Amygdala (tissue), 56 donors: ENCODE measurements at places on chromosomes 1 and 21.

- no peak for DNase-seq
These were observed 10.3 kb upstream of the CFAP126 start for GRCh38 chr1:161378014-161378413.

GRCh38 chr1:232471250-232471649, 158.7 kb downstream of the SIPA1L2 start:
- no peak for DNase-seq

DNA sequence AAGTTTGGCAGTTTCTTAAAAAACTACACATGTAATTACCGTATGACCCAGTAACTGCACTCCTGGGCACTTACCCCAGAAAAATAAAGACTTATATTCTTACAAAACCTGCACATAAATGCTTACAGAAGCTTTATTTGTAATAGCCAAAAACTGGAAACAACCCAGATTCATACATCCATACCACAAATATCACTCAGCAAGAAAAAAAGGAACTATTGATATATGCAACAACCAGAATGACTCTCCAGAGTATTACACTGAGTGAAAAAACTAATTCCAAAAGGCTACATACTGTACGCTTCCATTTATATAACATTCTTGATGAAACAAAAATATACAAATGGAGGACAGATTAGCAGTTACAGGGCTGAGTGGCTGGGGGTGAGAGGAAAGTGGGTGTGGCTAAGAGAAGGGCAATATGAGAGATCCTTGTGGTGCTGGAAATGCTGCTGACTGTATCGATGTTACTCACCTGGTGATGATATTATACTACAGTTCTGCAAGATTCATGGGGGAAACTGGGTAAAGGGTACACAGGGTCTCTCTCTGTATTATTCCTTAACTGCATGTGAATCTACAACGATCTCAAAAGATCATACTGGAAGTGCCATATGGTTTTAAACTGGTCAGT, 96.0 kb upstream of the GNG4 start:
- DNase-seq: no peak

DNA sequence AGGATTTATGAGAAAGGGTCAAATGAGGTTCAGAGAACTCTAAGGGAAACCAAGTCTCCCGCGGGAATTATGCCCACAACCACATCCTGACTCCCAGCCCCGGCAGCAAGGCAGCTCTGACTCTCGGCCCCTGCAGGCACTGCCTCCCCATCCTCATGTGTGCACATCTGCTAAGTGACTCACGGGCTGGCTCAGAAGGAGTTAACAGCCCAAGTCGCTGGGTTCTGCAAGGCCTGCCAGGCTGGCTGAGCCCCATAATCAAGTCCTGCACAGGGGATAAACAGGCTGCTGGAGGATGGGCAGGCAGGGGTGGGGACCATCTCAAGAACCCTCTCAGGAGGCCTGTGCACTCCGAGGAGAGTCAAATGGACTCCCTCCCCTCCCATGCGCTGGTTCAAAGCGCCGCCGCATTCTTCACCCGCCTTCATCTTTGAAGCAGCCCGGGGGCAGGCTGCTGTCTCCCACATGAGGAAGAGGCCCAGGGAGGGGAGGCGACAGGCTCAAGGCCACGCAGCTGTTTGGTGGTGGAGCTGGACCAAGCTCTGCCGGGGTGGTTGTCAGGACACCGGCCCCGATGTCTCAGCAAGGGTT, 344.3 kb downstream of the MATN1 start:
- DNase-seq: no peak

GRCh38 chr1:154404984-154405746, at the start of gene IL6R:
Gene IL6R (plus strand): TSS chr1:154405343. CDS start chr1:154405630, 287 bp downstream.
- peak; percentile 68 for DNase-seq

GRCh38 chr1:218939095-218939494, 234.6 kb upstream of the LYPLAL1 start:
- no peak for DNase-seq

GRCh38 chr1:72462186-72462905, 180.0 kb upstream of the NEGR1 start:
- DNase-seq: no peak

GRCh38 chr1:70874063-70874462, 173.6 kb downstream of the PTGER3 start:
- DNase-seq: no peak

DNA sequence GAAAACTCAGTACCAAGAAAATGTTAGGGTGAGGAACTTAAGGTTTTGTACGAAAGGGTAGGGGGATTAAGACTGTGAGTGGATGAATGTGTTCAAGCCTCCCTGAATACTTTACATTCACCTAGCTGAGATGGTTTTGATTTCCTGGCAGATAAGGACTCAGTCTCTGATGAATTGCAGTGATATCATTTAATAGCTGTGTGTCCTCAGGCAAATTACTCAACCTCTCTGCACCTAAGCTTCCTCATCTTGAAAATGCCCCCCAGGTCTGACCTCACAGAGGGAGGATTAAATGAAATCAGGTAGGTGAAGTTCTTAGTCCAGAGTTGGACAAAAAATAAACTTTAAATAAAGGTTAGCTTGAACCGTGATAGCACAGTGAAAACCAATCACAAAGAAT, 48.4 kb downstream of the CAMK2N1 start:
- DNase-seq: no peak

- DNase-seq: no peak
These were observed 6.8 kb downstream of the YY1AP1 start for GRCh38 chr1:155681776-155682175.

DNA sequence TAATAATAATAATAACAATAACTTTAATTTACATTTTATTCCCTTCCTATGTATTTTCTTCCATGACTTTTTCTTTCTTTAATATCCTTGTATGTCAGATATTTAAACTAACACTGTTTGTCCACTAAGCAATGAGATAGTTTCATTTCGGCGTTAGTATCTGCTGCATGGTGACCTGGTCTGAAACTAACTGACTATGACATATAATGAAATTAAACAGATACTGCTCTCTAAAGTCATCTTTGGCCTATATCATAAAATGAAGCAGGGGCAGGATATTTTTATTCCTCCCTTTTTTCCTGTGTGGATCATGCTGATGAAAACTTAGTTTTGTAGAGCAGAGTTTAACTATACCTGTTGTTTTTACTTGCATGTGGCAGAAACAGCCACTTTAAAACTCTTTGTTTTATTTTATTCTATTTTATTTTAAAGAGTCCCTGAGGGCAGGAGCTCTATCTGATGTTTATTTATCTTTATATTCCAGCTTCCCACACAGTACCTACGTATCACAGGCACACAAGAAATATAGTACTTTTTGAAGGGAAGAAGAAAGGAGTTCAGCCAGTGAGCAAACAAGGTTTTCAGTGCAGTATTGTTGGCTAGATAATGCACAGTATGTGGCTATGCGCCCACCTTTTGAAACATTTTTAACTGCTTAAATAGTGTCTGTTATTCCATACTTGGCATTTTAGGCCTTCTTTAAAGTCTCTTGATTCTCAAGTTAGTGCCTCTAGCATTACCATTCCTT, 165.6 kb downstream of the PHTF1 start:
- DNase-seq: no peak

DNA sequence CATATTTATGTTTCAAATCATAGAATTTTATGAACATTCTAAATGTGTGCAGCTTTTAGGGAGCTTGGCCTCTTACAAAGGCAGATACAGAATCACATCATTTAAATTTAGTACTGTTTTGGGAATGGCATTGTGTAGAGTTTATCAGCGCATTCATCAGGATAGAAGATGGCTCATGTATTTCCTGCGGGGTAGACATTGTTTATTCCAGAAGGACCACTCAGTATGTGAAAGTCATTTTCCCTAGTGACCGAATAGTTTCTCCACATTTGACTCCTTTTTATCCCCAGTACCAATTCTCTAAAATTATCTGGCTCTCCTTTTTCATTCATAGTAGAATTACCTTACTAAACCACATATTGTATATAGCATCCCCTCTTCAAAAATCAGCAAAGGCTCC, 981.9 kb upstream of the ADGRL4 start:
- DNase-seq: no peak

- no peak for DNase-seq
These were observed 132.8 kb downstream of the PTPRC start for GRCh38 chr1:198771563-198772153.

- no peak for DNase-seq
These were observed 23.8 kb upstream of the ECE1 start for GRCh38 chr1:21313886-21314721.

DNA sequence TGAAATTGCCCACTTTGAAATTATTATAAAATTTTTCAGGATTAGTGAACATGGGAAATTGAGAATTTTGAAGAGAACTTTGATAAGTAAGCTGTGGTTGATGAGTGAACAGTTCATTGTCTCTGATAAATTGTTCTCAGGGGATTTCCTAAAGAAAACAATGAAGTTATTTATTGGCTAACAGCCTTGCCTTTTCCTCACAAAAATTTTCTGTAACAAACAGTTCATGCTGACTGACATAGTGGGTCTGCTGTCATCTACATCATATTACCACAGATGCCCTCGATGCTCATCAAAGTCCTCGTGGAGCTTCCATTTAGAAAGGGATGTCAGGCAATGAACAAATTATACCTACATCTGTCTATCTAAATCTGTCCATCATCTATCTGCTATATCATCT, 113.4 kb downstream of the PTBP2 start:
- no peak for DNase-seq

DNA sequence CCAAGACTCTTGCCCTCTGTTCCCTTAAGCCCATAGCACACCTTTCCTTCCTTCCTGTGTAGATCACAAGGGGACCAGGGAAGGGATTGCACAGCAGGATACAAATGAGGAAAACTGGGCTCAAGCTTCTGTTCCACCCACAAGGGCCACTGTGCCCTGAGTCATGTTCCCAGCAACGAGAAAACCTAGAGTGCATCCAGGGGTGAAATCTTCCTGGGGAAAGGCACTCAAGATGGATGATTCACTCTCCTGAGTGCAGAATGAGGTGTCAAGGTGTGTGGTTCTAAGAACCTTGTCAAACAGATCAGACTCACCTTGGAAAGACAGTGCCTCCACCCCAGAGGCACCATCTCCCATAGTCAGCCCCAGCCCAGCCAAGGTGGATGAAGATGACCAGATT, 40.7 kb upstream of the EYA3 start:
- no peak for DNase-seq

- no peak for DNase-seq
These were observed 899 bp downstream of the TOMM40L start for GRCh38 chr1:161226759-161227158.

DNA sequence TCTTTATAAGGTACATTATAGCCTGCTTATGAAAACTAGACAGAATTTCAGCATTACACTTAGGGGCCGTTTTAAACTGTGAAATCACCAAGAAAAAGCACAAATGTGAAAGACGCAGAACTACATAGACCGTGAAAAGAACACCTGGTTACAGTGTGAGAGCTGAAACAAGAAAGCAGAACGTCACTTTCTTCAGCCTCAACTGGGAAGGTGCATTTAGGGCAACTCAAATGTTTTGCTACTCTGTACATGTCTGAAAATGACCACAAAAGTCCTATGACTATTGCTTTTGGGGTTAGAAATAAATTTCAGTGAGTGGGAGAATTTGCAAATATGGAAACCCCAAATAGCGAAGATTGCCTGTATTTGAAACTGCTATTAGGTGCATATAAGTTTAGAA, 268.7 kb downstream of the OLFM3 start:
- DNase-seq: no peak

- no peak for DNase-seq
These were observed 24.4 kb downstream of the FTCD start for GRCh38 chr21:46130831-46131587.

GRCh38 chr1:64471218-64472039, 1.5 kb downstream of the CACHD1 start:
- DNase-seq: peak; percentile 11

GRCh38 chr1:37309574-37309973, 164.8 kb upstream of the ZC3H12A start:
- DNase-seq: no peak

DNA sequence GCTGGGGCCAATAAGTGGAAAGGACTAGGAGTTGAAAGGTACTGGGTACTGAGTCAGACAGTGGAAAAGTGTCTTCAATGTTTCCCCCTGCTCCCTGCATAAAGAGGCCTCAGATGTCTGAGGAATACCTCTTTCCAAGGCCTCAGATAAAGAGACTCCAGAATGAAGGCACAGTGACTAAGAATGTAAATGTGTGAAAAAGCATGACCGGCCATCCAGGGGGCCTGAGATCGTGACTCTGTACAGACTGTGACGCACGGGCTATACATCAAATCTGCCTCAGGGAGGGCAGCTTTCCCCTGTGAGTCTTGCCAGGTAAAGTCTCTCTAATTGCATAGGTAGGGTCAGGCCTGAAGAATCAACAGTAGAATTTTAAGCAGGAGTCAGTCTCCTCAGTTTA, 1690.5 kb downstream of the KCNT2 start:
- DNase-seq: no peak

DNA sequence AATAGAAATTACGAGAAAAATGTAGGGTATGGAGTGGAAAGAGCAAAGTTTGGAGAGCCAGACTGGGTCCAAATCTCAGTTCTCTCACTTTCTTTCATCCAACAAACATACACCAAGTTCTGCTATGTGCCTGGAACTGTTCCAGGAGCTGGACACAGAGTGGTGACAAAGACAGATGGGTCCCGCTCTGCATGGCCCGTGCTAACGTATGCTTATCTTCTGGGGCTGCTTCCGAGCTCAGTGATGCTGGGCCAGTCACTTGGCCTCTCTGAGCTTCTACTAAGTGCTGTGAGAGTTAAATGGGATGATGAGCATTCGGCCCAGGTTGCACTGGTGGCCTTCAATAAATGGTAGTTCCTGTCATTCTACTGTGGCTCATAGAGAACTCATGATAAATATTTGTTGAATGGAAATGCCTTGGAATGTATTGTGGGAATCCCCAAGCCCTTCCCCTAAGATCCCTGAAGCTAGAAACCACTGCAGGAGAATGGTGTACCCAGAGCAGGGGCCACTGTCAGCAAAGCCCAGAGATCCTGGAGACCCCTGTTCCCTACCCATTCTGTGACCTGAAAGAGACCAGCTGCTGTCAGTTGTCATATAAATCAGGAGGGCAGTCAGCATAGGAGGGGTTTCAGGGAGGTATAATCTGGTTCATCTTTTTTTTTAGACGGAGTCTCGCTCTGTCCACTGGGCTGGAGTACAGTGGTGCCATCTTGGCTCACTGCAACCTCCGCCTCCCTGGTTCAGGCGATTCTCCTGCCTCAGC, 3.8 kb downstream of the LEMD1 start:
- no peak for DNase-seq

- DNase-seq: no peak
These were observed 47.2 kb upstream of the CAPZB start for GRCh38 chr1:19532519-19532918.

DNA sequence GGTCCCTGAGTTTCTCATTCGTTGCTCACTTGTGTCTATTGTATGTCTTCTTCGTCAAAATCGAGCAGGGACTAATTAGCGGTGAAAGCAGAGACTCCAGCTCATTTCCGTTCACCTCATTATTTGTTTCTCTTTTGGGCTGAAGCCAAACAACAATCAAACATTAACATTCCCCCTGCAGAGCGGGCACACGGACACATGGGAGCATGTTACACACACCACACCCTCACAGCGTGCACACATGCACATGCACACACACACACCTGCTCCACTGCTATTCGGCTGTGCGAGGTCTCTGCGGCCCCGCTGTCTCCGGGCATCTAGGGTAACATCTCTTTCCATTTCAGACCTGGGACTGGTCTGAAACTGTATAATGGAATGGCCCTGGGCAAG, 58.5 kb upstream of the LRRC8D start:
- DNase-seq: no peak

- peak; percentile 17 for DNase-seq
These were observed 32.4 kb downstream of the GNB1 start for GRCh38 chr1:1858382-1859086.
